CD4-positive, alpha-beta T cell treated with Interleukin-17A for 1 hour (primary cell): ENCODE measurements at places on chromosomes 11 and 22.
A peak's percentile ranks its signal among the peaks of the same experiment; 100 is the strongest.

DNA sequence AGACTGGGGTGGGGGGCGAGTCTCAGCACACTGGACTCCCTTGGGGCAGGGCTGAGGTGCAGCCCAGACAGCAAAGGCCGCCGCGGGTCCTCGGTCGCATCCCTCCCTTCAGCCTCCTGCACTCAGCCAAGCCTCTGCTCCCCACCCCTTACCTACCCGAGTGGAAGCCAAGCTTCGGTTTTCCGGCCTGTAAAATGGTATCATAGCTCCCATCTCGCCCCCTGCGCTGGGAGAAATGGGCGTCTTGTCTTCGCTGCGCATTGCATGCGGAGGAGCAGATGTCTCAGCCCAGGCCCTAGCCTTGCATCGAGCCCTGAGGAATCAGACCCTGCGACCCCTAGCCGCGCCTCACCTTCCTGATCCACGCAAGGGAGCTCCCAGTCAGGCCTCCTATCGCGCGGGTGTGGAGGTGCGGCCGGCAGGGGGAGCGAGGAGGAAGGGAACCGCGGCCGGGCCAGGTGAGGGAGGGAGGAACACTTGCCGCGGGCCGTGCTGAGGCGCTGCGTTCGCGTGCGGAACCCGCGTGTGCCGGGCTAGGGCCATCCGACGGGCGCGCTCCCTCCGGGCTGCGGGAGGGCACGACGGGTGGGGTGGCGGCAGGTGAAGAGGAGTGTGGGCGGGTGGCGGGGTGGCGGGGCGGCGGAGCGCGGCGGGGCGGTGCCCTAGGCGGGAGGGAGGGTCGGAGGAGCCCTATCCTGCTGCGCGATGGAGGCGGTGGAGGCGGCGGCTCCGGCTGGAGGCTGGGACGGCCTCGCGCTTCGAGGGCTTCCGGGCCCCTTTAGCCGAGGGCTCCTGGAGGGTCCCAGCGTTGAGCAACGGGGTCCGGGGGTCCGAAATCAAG is 4.1 kb upstream of the TBX1 start:
- peak; percentile 73 for DNase-seq

GRCh38 chr11:112481893-112482292 is 221.2 kb upstream of the PLET1 start:
- no peak for DNase-seq

- no peak for DNase-seq
Observed at GRCh38 chr11:17719028-17719937, at the start of gene MYOD1. Gene MYOD1, plus strand, starts transcription at chr11:17719571. Its CDS starts 212 bp downstream, at chr11:17719783.

- no peak for DNase-seq
Observed at GRCh38 chr22:24355574-24355973, 71.8 kb upstream of the ADORA2A start.

DNA sequence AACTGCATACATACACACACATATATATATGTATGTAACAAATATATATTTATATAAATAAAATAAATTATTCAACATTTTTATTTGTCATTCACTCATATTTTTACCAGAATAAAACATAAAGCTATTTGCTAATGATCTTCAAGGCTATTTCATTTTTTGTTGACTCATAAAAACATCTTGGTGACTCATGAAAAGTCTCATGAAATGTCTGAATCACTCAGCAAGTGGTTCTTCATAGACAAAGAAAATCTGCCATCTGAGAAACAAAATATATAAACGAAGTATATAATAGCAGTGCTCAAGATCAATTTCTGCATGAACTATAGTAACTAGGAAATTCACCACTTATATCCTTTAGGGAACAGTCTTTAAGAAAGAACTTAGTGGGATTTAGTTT is 764.8 kb upstream of the FAT3 start:
- DNase-seq, result no peak

GRCh38 chr11:87443707-87444106 is 406.0 kb downstream of the TMEM135 start:
- DNase-seq, result no peak

GRCh38 chr22:26599505-26599904 is 9.6 kb upstream of the TPST2 start:
- DNase-seq, result no peak

DNA sequence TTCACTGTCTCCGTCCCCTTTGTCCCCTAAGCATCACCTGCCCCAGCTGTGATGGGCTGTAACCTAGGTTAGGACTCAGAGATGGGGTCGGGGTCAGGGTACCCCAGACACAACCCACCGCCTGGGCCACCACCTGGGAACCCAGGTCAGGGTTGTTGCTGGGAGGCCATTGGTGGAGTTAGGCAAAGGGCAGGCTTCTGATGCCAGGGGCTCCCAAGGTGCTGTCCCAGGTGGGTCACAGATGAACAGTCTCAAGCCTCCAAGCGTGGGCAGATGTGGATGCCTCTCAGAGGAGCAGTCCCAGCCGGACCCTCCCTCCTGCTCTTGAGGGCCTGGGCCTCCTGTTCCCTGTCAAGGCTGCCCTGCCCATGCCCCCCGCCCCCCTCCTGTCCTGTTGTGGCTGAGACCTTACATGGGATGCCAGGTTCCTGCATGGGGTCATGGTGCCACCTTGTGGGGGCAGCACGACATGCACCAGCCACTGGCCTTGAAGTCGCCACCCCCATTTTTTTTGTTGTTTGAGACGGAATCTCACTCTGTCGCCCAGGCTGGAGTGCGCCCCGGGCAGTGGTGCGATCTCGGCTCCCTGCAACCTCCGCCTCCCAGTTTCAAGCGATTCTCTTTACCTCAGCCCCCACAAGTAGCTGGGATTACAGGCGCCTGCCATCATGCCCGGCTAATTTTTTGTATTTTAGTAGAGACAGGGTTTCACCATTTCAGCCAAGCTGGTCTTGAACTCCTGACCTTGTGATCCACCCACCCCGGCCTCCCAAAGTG is 12.1 kb downstream of the GATD1 start:
- DNase-seq, result peak; percentile 77

DNA sequence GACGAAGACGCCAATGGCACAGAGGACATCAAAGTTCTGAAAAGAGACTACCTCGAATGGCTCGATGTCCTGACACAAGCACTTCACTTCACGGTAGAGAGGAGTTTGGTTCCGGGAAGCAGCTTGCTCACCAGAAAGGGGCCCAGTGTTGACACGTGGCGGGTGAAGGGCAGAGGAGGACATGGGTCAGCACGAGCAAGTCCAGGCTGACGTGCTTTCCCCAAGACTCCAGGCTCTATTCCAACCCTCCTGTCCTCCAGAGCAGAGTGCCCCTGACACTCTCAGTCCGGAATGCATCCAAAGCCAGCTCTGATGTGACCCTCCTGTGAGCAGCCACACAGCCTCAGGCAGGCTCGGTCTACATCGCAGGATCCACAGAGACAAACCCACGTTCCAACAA is 77.5 kb upstream of the BID start:
- DNase-seq, result no peak

- DNase-seq, result no peak
Observed at GRCh38 chr11:19437760-19438159, 197.0 kb upstream of the E2F8 start.

DNA sequence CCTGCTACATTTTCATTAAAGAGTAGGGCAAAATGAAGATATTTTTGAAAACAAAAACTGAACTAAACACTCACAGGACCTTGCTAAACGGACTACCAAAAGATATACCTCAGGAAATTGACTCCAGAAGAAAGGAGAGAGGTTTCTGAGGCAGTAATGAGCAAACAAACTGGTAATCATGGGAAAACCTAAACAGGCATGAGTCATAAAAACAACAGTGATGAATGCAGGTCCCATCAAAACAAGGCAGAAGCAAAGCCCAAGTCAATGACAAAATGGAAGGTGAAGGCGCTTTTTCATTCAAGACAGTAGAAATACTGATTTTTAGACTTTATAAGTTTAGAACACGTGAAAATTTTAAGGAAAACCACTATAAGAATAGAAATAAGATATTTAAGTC is 104.5 kb downstream of the EFCAB6 start:
- no peak for DNase-seq
